ENCODE measurements at places on chromosomes 3 and 15.
A peak's percentile ranks its signal among the peaks of the same experiment; 100 is the strongest.

- DNase-seq: no peak
Measured at GRCh38 chr3:109921509-109921908, 584.2 kb upstream of the DPPA4 start.

GRCh38 chr3:144480416-144480919 is 508.8 kb downstream of the DIPK2A start:
- no peak for DNase-seq

- no peak for DNase-seq
Measured at GRCh38 chr15:32829436-32829835, 111.6 kb downstream of the GREM1 start.

DNA sequence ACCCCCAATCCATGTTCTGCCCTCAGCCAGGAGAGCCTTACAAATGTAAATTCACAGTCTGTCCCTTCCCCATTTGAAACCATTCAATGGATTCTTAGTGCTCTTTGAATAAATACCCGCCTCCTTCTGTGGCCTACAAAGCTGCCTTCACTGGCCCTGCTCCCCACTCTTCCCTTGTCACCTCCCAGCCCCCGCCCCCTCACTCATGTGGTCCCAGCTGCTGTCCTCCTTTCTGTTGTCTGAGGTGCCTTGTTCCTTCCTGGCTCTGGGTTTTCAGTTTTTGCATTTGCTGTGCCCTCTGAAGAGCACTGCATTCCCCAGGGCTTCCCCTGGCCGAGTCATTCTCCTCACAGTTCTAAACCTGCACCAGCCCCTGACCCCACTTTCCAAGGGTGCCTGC is 3.2 kb downstream of the EFCAB12 start:
- DNase-seq: no peak

GRCh38 chr3:71585131-71585530 is 1.6 kb upstream of the FOXP1 start:
- DNase-seq: no peak

GRCh38 chr3:194572143-194572789 is 61.0 kb downstream of the TMEM44 start:
- peak; percentile 90 for DNase-seq

- DNase-seq: peak; percentile 15
Measured at GRCh38 chr3:131053043-131053859, 26.6 kb downstream of the NEK11 start.

- no peak for DNase-seq
Measured at GRCh38 chr15:40052604-40053003, 13.6 kb upstream of the SRP14 start.

- peak; percentile 12 for DNase-seq
Measured at GRCh38 chr3:169232863-169233262, 430.6 kb downstream of the MECOM start.

- DNase-seq: no peak
Measured at GRCh38 chr15:34338347-34338746, 766 bp upstream of the SLC12A6 start.
